ENCODE measurements at places on chromosomes 1 and 21. TPM values are rescaled to one million over a fixed set of nuclear protein-coding genes. Genes with fewer than 3 reads are reported as not detected.

- no peak for DNase-seq
These were observed 9.2 kb downstream of the SMIM12 start for GRCh38 chr1:34850382-34850781.

- DNase-seq: no peak
These were observed 99.5 kb upstream of the CD55 start for GRCh38 chr1:207221934-207222351.

The RPS6KC1 gene
- 15.6 TPM for total RNA-seq

- peak; percentile 88 for DNase-seq
These were observed 16.5 kb upstream of the ATP6V1G3 start for GRCh38 chr1:198556971-198557370.

DNA sequence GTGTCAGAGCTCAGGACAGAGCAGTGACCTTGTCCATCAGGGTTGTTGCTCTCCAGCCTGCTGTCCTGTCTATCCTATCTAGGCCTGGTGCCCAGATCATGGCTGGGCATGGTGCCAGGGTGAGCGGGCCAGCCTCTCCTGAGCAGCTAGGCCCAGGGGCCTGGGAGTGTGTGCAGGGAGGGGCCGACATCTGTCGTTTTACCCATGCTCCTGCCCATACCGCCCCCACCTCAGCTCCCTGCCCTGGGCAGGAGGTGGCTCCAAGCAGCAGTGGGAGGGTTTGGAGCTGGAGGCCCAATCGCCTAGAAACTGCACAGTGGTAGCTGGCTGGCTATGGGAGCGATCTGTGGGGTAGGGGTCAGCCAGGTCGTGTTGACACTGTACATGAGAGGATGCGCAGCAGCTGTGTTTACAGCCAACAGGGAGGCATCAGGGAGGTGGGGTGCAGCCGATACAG, 6.5 kb downstream of the INSRR start:
- DNase-seq: no peak

The BEST4 gene
- 0.27 TPM for total RNA-seq

GRCh38 chr1:182889997-182890396, 50.9 kb downstream of the DHX9 start:
- peak; percentile 32 for DNase-seq

- peak; percentile 13 for DNase-seq
These were observed 755 bp downstream of the SCMH1 start for GRCh38 chr1:41241354-41241748.

DNA sequence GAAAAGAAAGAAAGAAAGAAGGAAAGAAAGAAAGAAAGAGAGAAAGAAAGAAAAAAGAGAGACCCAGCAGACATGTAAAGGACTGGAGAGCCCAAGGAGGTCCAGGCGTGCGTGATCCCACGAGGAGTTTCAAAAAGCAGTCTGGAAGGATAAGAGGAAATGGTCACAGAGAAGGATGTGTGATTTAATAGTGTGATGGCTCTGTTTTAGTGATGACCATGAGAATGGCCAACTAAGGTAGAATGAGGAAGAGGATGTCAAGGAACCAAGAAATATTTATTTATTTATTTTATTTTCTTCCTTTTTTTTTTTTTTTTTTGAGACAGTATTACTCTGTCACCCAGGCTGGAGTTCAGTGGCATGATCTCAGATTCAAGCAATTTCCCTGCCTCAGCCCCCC, 25.5 kb downstream of the PTGS2 start:
- no peak for DNase-seq

The KRTAP7-1 gene
- total RNA-seq: not detected

- no peak for DNase-seq
These were observed 18.6 kb upstream of the PRKAA2 start for GRCh38 chr1:56626546-56626945.

The TIE1 gene
- 47.7 TPM for total RNA-seq

- DNase-seq: peak; percentile 39
These were observed 14.4 kb downstream of the ANP32E start for GRCh38 chr1:150221552-150221951.

GRCh38 chr21:36310016-36310415, 10.0 kb upstream of the MORC3 start:
- DNase-seq: no peak

The COL16A1 gene
- 0.54 TPM for total RNA-seq

DNA sequence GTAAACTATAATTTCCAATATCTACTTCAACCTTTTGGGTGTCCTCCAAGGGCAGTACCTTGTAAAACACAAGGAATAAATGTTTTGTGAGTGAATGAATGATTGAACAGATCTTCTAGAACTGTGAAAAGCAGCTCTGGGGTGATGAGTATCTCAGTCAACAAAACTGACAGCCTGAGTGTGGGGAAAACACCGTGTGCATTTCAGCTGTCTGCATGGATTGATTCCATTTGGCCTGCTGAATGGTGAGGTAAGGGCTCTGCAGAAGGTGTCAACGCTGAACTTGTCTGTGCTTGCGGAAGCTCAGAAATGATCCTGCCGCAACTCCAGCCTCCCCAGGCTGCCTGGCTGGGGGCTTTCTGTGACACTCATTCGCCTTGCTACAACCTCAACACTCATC, 7.4 kb upstream of the AGMAT start:
- no peak for DNase-seq
